ENCODE measurements at places on chromosomes 5 and 9. TPM values are rescaled to one million over a fixed set of nuclear protein-coding genes. Genes with fewer than 3 reads are reported as not detected.
A peak's percentile ranks its signal among the peaks of the same experiment; 100 is the strongest.

The FOXD1 gene
- total RNA-seq: 37.2 TPM

The ARID3C gene
- not detected for total RNA-seq

The IFNE gene
- 0.19 TPM for total RNA-seq

DNA sequence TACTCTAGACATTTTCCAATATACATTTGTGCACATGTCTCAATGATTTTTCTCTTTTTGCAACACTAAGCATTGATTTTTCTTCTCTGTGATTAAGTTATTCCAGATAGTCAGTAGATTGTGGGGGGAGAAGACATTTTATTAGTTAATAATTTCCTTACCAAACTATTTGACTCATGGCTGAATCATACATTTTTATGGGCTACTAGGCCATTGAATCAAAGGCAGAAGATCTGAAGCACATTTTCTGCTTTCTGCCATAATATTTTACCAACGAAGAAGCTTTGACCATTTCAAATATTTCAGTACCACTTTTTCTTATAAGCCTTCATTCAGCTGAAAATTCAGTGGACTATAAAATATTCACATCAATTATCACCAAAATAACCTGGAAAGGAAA lies 175.6 kb downstream of the IRX2 start:
- no peak for ATAC-seq

- peak; percentile 52 for ATAC-seq
Measured at GRCh38 chr9:136693490-136694162, 6.4 kb upstream of the AGPAT2 start.

GRCh38 chr9:123528501-123528900 lies 172.5 kb downstream of the CRB2 start:
- no peak for ATAC-seq

DNA sequence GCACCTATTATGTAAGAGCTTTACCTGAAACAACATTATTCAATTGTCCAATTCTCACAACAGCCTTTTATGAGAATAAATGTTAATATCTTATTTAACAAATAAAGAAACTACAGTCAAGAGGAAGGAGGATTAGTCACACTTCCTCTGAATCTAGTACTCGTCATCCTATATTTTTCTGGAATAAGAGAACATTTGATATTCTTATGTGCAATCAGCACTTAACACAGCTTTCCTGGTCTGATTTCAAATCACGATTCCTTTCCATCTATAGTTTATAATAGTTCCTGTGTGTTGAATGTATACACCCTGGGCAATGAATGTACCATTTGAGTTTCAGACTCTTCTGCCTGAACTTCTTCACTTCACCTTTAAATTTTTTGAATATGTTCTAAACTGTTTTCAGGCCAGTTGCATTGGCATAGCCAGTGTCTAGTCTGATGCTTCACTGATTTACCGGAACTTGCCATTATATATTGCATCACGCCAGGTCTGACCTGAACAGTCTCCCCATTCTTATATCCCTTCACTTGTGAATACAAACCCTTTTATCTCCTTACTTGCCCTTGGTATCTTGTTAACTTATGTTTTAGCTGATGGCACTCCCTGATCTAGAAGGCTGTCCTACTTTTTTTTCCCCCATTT lies 698.3 kb downstream of the MAT2B start:
- ATAC-seq: no peak

GRCh38 chr5:31407921-31408693 lies 123.8 kb downstream of the DROSHA start:
- no peak for ATAC-seq

- no peak for ATAC-seq
Measured at GRCh38 chr5:62314213-62314830, 8.3 kb downstream of the KIF2A start.

Data from motor neuron (in vitro differentiated cells).